Fibroblast of pulmonary artery (primary cell): ENCODE measurements at places on chromosomes 13 and 19.

DNA sequence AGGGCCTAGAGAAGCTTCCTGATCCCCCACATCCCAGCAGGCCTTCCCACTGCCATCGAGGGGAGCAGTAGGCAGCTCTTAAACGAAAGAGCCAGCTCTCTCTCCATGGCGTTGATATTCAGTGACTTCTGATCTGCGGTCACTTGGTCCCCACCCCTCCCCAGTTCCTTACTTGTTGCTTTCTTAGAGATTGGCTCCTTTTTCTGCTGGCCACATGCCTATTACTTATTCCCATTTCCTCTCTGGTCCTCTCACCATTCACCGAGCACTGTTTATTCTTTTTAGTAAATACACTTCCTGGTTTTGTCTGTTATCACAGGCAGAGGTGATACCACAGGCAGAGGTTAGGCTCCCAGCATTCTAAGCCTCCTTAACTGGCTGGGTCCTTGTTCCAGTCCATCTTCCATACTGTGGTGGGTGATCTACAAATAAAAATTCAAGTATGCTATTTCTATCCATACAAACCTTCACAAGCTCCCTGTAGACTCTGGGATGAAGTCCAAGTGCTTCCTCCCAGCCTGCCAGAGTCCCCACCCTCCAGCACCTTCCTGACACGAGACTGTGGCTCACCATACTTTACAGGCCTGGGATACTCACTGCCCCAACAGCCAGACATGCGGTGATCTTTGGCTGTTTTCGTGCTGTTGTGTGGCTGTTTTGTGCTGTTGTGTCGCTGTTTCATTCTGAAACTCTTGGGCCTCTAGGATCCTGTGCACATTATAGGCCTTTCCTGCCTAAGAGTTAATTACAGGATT lies 315.9 kb downstream of the ATP8A2 start:
- DNase-seq = peak; percentile 1

- DNase-seq = peak; percentile 17
Observed at GRCh38 chr19:43726736-43727592, 11.1 kb downstream of the IRGC start.

DNA sequence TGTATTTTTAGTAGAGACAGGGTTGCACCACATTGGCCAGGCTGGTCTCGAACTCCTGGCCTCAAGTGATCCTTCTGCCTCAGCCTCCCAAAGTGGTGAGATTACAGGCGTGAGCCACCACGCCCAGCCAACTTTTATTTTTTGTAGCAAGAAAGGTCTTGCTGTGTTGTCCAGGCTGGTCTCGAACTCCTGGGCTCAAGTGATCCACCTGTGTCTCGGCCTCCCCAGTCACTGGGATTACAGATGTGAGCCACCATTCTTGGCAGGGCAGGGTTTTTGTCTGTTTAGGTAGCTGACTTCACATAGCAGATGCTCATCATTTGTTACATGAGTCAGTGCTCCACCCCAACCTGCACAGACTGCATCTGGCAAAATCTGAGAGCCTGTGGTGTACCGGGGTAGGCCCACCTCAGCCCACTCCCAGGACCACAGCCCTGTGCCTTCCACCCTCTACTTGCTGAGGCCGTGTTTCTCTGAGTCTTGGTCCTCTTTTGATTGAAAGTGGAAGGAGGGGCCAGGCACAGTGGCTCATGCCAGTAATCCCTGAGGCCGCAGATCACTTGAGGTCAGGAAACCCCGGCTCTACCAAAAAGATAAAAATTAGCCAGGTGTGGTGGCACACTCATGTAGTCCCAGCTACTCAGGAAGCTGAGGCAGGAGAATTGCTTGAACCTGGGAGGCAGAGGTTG lies 4.2 kb upstream of the TNPO2 start:
- no peak for DNase-seq

DNA sequence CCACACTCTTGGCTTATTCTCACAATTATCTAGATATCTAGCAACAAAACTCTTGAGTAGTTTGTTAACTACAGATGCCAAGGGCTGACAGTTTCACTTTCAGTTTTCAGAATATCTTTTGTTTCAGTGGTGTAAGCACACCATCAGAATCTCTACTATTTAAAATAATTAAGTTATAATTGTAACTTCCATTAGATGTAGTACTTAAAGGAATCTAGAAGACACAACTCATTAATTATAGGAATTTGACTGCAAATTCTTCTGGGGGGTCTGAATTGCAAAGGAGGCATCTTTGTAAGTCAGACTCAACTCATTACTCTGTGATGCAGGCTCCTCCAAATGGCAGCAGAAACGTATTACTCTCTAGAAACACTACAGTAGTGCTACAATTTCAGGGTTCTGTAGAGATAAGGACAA lies 44.9 kb upstream of the USPL1 start:
- DNase-seq = peak; percentile 61

GRCh38 chr19:55658846-55659459 lies 4.1 kb downstream of the U2AF2 start:
- DNase-seq = no peak

- peak; percentile 50 for DNase-seq
Observed at GRCh38 chr19:35000647-35001501, 751 bp downstream of the GRAMD1A start.

GRCh38 chr19:17220207-17220758 lies 5.1 kb downstream of the USE1 start:
- peak; percentile 83 for DNase-seq

DNA sequence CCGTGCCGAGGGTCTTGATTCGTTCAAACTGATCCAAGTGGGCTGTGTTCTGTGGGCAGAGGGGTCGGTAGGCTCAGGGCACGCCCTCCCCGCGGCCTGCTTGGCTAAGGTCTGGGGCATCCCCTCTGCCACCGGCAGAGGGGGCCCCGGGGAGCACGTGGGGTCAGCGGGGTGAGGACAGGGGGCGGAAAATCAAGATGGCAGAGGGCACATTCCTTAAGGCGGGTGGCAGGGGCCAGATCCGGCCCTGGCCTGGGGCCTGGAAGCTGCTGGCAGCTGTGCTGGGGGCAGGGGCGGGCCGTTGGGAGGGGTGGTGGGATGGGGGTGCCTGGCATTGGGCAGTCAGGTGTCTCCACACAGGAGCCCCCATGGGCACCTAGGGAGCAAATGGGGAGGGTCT lies 10.7 kb downstream of the PRKACA start:
- no peak for DNase-seq

DNA sequence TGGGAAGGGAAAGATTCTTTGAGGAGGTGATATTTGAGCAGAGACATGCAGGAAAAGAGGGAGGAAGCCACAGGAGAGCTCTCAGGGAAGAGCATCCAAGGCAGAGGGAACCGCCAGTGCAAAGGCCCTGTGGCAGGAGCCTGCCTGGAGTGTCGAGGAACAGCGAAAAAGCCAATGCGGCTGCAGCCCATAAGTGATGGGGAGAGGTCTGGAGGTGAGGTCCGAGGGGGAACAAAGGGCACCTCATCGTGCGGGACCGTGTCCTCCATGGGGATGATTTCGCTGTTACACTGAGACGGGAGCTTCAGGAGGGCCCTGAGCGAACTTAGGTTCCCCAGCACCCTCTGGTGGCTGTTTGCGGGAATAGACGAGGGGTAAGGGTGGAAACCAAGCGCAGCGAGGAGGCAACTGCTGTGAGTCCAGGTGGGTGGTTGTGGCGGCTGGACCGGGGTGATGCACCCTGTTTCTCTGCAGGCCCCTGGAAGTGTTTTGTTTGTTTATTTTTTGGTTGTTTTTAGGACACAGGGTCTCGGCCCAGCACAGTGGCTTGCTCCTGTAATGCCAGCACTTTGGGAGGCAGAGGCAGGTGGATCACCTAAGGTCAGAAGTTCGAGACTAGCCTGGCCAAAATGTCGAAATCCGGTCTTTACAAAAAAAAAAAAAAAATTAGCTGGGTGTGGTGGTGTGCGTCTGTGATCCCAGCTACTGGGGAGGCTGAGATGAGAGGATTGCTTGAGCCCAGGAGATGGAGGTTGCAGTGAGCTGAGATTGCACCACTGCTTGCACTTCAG lies 5.9 kb upstream of the EHD2 start:
- peak; percentile 83 for DNase-seq

DNA sequence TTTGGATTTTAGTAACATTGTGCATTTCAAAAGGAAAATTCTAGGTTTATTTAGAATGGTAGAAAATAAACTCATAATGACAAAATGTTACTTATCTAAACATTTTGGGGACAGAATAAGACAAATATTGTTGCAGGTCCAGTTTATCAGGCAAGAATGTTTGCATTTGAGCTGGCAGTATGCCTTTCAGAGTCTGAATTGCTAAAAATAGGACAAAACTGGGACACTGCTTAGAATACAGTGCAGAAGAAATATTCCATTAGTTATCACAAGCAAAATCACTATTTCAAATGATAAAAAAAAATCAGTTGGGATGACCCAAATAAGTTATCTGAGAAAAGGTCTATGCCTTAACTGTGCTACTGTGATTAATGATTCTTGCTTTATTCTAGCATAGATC lies 870.3 kb upstream of the MIR17HG start:
- DNase-seq = peak; percentile 3

DNA sequence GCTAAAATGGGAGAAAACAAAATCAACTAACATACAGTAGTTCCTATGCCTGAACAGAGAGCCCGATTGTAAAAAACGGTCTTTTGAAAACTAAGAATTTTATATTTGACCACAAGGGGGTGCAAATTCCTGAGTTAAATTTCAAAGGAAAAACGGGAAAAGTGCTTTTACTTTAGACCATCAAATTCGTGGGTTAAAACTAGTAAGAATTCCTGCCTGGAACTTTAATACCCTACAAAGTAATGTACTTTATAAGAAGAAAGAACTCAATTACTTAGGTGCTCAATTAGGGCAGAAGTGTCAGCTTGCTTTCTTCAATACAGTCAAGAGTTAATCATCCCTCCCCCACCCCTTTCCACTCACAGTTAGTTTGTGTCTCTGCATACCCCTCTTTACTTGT lies 69.8 kb downstream of the KCNRG start:
- peak; percentile 68 for DNase-seq

DNA sequence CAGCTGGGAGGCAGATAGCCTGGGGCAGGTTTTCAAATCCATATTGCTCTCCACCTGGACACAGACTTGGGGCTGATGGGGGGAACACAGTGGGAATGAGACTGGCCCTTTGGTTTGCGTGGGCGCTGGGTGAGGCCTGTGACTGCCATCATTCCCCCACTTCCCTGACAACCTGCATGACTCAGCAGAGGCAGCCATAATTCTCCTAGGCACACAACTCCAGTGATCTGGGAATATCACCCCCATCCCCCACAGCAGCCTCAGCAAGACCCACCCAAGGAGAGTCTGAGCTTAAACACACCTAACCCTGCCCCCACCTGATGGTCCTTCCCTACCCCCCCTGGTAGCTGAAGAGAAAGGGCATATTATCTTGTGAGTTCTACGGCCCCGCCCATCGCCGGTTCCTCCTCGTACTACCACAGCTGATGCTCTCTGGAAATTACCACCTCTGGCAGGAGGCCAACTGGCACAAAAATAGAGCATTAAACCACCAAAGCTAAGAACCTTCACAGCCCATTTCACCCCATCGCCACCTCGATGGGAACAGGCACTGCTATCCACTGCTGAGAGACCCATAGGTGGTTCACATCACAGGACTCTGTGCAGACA lies 71.0 kb downstream of the RNF17 start:
- DNase-seq = no peak
